ENCODE measurements at places on chromosomes 2 and 18.

DNA sequence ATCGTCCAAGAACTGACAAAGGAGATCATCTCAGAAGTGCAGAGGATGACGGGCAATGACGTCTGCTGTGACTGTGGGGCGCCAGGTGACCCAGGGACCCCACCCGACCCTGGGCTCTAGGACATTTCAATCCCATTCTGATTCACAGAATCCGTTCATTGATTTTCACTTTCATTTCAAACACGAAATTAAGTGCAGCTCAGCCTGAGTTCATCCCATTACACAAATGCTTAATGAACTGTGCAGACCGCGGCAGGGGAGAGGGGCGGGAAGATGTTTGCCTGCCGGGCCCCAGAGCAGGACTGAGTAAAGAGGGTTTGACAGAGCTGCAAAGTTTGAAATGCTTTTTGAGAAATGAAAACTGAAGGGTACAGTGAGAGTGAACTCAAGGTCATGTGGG is 67.1 kb downstream of the ITGB1BP1 start:
- no peak for DNase-seq

- no peak for DNase-seq
Observed at GRCh38 chr2:102357937-102358336, 2.3 kb downstream of the IL18R1 start.

DNA sequence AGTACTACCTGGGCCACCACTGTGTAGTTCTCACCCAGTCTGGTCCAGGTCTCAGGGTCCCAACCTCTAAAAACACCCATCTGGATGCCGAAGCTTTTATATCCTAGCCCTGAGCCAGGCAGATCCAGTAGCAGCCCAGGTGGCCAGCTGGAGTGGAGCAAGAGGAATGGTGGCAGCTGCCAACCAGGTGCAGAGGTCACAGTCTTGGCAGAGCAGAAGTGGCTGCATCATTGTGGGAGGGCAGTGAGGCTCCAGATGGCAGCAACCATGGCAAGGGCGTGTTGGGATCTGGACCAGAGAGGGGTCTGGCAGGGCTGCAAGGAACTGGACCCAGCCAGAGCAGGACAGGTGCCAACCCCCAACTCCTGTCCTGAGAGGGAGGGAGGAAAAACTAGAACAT is 72.2 kb upstream of the AGAP1 start:
- no peak for DNase-seq

DNA sequence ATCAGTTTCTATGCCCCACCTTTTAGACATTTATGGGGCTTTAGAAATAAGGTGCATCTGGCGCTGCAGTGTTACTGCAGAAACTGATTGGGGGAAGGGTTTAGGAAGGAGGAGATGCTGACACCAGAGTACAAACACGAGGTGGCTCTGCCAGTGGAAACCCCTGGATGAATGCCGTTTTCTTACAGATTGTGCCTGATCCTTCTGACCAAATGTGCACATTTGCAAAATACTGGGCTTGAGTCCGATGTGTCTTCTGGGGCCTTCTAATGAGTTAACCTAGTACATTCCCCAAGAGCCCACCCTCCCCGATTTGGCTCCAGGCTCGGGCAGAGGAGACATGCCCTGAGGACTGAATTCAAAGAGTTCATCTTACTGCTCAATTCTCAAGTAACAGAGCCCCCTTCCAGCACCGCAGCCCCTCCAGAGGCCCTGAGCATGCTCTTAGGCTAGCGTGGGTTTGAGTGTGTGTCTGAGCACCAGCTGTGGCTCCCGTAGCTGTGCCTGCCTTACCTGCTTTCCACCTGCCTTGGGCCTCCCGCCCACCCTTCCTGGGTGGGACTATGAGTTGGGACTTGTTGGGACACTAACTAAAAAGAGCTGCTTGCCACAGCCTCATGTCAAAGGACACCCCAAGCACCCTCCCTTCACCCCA is 116.7 kb upstream of the COPS8 start:
- no peak for DNase-seq

- DNase-seq: no peak
Observed at GRCh38 chr2:166661824-166662223, 167.8 kb upstream of the SCN7A start.

DNA sequence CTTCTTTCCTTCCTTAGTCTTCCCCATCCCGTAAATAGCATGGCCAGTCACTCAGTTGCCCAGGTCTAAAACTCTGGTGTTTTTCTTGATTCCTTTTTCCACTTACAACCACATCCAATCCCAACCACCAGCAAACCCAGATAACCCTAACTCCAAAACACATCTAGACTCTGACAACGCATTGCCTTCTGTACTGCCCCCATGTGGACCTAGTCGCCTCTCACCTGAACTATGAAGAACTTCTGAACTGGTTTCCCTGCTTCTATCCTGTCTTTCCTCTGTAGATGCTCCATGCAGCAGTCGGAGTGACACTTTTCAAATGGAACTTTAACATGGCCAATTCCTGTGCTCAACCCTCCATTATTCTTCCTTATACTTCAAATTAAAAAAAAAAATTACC is 26.5 kb downstream of the ST6GAL2 start:
- no peak for DNase-seq

- no peak for DNase-seq
Observed at GRCh38 chr18:53551868-53552426, 672.5 kb downstream of the MBD2 start.

- no peak for DNase-seq
Observed at GRCh38 chr18:78697446-78697845, 282.2 kb upstream of the SALL3 start.

- DNase-seq: no peak
Observed at GRCh38 chr2:43725711-43726246, 48.1 kb upstream of the DYNC2LI1 start.

DNA sequence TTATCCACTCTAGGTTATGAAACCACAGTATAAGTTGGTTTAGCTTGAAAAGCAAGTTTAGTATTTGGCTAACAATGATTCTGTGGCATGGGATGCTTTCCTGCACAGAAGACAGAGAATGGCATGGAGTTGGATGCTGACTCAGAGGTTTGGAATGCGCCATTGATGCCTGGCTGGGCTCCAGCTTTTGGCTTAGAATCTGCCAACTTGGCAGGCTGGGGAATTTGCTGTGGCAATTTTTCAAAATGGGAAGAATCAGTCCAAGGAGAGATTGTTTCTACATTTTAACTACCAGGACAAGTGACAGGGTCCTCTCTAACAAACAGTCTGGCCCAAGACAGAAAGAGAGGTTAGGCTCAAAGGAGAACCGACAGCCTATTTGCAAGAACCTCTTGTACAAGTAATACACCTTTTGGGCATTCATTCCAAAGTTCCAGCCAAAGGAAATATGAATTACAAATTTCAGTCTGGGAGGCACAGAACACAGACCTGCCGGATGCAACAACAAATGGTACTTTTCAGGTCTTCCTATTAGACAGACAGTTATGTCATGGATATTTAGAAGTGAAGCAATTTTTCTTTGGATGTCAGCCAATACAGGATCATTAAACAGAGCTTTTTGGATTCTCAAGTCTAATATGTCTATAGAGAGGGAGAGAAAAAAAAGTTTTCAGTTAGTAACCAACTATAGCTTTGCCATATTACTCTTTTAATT is 1027.7 kb downstream of the TMEM182 start:
- no peak for DNase-seq

DNA sequence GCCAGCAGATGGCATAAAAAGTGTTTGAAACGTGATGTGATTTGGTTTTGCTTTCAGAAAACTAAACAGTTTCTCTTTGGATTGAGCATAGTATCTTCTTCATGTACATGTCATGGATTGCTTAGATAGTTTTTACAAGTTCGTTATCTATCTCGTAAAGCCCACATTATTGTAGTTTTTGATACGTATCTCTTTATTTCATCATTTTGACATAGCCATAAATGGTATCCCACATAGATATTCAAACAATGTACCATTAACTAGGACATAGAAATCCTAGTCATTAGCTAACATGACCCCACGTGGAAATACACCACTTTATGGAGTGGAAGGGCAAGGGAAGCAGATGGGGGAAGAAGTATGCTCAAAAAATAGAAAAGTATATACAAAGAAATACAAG is 93.6 kb downstream of the MAP2 start:
- no peak for DNase-seq

- DNase-seq: no peak
Observed at GRCh38 chr2:71932780-71933466, 214.7 kb downstream of the CYP26B1 start.

- DNase-seq: no peak
Observed at GRCh38 chr2:168137510-168138180, 109.8 kb downstream of the STK39 start.

- DNase-seq: no peak
Observed at GRCh38 chr2:176662753-176663152, 393.5 kb downstream of the MTX2 start.

DNA sequence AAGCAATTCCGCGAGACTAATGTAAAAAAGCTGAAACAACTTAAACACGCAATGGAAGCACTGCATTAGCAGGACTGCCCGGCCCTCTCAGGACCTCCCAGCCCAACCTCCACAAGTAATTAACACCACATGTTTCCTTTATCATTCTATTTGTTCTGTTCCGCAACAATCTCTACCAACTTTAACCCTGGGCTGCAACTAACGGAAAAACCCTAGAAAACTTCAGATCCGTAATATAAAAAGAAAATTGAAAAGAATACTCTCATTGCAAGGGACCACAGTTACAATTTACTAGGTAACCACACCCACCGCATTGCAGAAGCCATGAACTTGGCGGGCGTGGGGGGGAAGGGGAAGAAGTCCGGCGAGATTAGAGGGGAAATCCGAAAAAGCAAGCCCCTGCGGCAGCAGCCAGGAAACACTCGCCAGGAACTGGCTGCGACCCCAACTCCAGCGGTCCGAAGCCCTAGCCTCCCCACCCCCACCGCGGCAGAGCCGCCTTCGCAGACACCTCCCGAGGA is 1.2 kb downstream of the EPB41L3 start:
- DNase-seq: no peak

- DNase-seq: no peak
Observed at GRCh38 chr2:196431076-196431475, 208.4 kb upstream of the CCDC150 start.

DNA sequence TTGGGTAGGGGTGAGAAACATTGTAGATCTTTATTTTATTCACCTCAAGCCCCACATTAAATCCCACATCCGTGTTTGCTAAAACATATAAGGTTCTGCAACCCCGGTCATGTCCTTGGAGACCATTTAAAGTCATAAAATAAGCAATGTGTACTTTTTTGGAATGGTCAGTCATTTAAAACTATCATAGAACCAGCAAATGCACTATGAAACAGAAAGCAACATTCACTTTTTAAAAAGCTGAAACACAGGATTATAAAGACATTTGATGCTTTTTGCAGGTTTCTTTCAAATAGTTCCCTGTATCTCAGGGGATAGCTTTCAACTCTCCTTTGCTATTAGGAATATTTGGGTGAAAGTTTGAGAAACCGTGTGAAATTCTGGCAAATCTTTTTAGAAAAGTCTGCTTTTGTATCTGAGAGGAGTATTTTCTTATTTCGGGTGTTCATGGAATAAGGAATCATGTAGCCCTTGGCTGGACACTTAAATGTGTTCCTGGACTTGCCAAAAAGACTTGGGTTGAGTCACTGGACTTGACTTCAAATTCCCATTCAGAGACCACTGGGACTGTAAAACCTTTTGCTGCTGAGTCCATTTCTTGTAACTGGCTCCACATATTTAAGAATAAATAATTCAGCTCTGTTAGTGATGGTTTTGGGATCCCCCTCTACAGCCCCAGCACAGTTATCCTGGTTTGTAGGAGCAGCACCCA is 5.9 kb upstream of the CETN1 start:
- no peak for DNase-seq

- DNase-seq: no peak
Observed at GRCh38 chr2:233060980-233061590, 943 bp downstream of the INPP5D start.

DNA sequence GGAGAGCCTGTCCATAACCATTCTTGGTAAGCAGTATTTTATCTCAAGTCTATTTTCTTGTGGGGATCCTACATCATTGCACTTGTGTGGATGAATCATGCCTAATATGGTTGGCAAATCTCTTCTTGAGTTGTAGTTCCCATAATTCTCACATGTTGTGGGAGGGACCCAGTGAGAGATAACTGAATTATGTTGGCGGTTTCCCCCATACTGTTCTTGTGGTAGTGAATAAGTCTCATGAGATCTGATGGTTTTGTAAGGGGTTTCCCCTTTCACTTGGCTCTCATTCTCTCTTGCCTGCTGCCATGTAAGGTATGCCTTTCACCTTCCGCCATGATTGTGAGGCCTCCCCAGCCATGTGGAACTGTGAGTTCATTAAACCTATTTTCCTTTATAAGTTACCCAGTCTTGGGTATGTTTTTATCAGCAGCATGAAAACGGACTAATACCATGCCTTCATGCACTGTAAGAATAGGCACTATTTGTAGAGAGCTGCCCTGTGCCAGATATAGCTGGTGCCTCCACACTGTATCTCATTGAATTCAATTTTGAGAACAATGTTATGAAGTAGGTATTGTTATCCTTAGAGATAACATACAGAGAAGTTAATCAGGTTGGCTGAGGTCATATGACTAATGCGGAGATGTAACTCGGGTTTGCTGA is 148.3 kb downstream of the PLCL1 start:
- DNase-seq: no peak

DNA sequence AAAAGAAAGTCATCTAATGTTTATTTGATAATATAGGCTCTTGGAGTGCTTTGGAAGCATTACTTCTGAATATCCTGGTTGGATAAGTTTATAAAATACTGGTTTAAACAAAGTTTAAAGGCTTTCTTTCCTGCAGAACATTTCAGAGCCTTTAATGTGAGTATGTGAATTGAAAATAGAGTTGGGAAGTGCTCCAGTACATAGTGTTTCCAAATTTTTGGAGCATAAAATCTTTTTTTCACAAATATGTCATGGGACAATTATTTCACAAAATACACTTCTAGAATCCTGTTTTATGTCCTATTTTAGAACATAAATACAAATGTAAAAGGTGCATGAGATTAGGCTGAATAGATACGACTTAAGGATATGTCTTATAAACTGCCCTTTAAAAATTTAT is 158.9 kb upstream of the HNRNPA3 start:
- DNase-seq: no peak

DNA sequence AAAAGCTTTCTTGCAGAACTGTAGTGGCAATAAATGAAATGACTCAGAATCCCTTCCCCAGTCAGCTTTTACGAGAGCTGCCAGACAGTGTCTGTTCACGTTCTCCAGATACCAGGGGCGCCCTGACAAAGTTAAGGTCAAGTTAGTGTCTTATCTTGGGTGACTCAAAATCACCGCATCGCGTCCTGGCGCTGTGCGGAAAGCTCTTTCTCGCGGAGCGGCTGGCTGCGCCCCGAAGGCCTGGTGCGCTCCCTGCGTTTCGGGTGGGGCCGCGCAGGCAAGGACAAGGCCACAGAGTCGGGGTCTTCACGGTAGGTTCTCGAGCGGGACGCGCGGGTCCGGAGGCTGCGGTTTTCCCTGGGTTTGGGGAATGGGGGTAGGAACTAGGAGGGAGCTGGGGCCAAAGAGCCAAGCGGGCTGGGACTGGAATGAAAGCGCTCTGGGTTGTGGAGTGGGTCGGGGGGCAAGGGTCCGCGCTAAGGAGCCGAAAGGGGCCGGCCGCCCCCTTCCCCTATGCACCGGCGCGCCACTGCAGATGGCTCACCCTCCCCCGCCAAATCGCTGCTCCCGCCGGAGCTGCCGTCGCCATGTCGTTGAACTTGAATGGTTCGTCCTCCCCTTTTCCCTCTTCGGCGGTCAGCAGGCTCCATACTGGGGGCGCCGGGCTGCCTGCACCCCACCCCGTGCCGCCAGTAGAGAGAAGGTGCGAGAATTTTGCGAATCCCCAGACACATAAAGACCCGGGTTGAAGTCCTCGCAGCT is 2.6 kb upstream of the HOXD11 start:
- no peak for DNase-seq

- no peak for DNase-seq
Observed at GRCh38 chr18:10928011-10928771, 221.2 kb downstream of the PIEZO2 start.

All from stimulated activated CD4-positive, alpha-beta T cell treated with anti-CD3 and anti-CD28 coated beads, Interleukin-12 subunit alpha, Interleukin-12 subunit beta, amount 100 ng/mL, for 4 hours (primary cell).